ENCODE measurements at places on chromosomes 1 and 21.
A peak's percentile ranks its signal among the peaks of the same experiment; 100 is the strongest.

- no peak for DNase-seq
Observed at GRCh38 chr1:3186526-3186921, 117.5 kb downstream of the PRDM16 start.

DNA sequence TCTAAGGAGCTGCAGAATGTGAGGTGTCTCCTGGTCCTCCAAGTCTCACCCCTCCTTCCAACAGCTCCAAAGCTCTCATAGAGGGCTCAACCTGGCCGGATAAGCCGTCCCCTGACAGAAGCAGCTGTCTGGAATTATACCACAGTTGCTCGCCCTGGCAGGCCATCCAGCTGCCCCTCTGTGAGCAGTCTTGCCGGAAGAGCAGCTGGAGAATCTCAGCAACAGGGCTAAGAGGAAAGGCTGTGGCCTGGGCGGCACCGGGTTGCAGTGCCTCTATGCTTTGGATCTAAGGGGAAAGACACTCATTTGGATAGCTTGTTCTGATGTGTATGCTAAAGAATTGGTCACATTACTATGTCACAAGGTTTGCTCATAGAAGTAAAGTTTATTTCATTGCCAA lies 12.4 kb downstream of the TMCC2 start:
- DNase-seq = no peak

- DNase-seq = no peak
Observed at GRCh38 chr1:159937054-159937750, 8.2 kb downstream of the IGSF9 start.

GRCh38 chr1:115911294-115911693 lies 65.0 kb upstream of the SLC22A15 start:
- no peak for DNase-seq

- no peak for DNase-seq
Observed at GRCh38 chr21:45460011-45460565, 55.1 kb downstream of the COL18A1 start.

- DNase-seq = no peak
Observed at GRCh38 chr1:32367912-32368635, 5.7 kb downstream of the TSSK3 start.

DNA sequence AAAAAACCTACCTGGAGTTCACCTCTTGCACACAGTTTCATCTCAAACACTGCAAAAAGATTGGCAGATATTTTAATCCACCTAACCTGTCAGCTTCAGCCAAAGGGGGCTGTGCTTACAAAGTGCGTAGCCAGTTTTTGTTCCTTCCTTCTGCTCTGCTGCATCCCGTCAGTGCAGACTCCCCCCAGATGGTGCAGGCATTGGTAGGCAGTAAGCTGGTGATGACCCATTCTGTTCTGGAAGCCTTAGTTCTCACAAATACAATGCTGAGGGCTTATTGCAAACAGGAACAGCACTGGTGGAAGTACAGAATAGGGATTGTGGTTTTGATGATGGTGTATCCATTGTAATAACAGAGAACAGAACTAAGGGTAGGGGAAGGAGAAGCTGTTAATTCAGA lies 239.5 kb downstream of the RYR2 start:
- no peak for DNase-seq

GRCh38 chr1:87786861-87787545 lies 458.3 kb downstream of the LMO4 start:
- DNase-seq = peak; percentile 67

- no peak for DNase-seq
Observed at GRCh38 chr1:18803851-18804250, 55.6 kb downstream of the TAS1R2 start.

DNA sequence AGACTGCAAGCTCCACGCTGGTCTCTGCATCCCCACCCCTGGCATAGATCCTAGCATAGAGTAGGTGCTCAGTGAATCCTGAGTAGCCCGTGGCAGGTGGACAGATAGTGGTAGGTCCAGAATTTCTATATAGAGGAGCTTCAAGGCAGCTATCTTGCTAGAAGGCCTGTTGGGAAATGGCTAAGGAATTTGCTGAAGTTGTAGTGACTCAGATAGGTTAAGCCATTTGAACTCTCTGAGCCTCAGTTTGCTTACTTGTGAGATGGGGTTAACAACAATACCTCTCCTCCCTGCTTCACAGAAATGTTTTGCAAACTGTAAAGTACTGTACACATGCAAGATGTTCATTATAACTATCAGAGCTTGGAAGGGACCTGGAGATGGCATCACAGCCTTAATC lies 23.4 kb upstream of the EPHB2 start:
- DNase-seq = no peak

- DNase-seq = no peak
Observed at GRCh38 chr1:47898133-47898845, 98.9 kb downstream of the TRABD2B start.

DNA sequence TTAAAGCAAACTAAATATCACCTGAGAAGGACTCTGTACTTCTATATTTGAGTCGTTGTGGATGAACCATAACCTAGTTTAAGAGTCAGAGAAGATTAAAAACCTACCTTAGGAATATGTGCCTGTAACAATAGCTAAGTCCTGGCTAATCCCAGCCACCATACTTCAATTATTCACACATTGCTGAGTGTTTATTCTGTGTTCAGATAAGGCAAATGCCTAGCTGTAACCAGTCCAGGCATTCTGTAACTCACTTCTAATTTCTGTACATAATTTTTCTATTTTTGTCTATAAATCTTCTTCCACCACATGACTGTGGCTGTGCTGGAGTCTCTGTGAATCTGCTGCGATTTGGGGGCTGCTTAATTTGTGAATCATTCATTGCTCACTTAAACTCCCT lies 441.9 kb upstream of the ADAMTS5 start:
- DNase-seq = no peak

- no peak for DNase-seq
Observed at GRCh38 chr1:96641282-96641681, 80.3 kb upstream of the PTBP2 start.

GRCh38 chr21:18350216-18350615 lies 53.4 kb downstream of the TMPRSS15 start:
- DNase-seq = no peak

- peak; percentile 84 for DNase-seq
Observed at GRCh38 chr1:198156111-198156744, 570 bp upstream of the NEK7 start.

GRCh38 chr21:31623664-31624063 lies 35.8 kb upstream of the SOD1 start:
- DNase-seq = no peak

GRCh38 chr1:33036051-33036525 lies 595 bp downstream of the AK2 start:
- DNase-seq = peak; percentile 52

DNA sequence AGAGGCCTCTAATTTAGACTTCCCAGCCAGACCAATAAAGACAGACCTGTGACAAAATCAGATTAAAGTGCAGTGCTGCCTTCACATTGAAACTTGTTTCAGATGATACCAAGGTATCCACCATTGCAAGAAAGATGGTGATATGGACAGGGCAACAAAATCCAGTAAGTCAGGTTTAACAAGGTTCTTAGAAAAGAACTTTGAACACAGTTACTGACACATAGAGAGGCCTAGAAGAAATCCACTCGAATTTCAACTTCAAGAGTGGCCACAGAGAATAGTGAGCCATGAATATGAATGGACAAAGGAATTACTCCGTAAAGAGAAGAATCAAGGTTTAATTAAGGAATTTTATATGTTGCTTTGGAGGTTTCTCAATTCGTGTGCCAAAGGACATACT lies 230.4 kb downstream of the KCNT2 start:
- DNase-seq = no peak

DNA sequence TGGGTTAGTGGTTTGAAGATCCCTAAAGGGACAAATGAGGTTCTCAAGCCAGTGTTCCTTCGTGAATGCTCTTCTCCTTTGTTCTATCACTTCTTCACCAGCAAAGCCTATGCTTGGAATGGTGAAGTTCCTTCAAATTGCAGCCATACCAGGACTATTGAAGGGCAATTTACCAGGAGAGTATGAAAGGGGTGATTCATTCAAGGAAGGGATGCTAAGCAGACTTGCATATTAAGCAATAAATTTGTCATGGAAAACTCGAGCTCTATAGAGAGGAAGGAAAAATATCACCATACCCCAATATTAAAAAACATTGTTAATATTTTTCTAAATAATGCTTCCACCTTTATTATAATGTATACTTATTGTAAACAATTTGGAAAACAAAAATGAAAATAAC lies 9.3 kb upstream of the TSNAX start:
- DNase-seq = no peak

- DNase-seq = no peak
Observed at GRCh38 chr1:118861216-118861615, 126.9 kb downstream of the TBX15 start.

- DNase-seq = no peak
Observed at GRCh38 chr1:96565546-96565945, 156.0 kb upstream of the PTBP2 start.

- DNase-seq = no peak
Observed at GRCh38 chr1:199945591-199945990, 81.9 kb upstream of the NR5A2 start.

DNA sequence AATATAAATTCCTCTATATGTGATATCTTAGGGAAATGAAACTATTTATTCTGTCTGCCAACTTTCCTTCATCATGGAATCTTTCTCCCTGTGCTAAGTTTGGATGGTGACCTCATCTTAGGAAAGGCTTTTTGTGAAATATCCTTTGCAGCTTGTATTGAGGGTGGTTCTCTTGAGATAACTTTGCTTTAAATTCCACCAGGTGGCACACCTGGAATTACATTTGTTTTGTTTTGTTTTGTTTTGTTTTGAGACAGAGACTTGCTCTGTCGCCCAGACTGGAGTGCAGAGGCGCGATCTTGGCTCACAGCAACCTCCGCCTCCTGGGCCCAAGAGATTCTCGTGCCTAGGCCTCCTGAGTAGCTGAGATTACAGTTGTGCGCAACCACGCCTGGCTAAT lies 7.6 kb upstream of the CD1A start:
- no peak for DNase-seq
